ENCODE measurements at places on chromosomes 16 and 17.

DNA sequence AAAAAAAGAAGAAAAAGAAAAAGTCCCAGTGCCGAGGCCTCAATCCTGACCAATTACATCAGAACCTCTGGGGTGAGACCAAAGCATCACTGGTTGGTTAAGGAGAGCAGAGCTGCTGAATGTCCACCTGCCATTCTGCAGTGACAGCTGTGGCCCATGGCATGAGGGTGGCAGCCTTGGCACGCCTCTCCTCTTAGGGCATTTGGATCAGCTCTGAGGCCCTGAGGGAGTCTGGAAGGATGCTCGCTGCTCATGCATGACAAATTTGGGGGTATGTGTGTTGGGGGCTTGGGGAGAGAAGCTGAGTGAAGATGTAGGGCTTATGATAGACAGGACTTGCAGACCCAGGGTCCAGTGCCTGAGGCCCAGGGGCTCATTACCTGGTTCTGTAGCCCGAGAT lies 26.3 kb downstream of the MYLK3 start:
- no peak for DNase-seq

GRCh38 chr16:10583269-10583668 lies 2.9 kb upstream of the EMP2 start:
- no peak for DNase-seq

GRCh38 chr16:63200940-63201339 lies 1164.7 kb upstream of the CDH8 start:
- no peak for DNase-seq

DNA sequence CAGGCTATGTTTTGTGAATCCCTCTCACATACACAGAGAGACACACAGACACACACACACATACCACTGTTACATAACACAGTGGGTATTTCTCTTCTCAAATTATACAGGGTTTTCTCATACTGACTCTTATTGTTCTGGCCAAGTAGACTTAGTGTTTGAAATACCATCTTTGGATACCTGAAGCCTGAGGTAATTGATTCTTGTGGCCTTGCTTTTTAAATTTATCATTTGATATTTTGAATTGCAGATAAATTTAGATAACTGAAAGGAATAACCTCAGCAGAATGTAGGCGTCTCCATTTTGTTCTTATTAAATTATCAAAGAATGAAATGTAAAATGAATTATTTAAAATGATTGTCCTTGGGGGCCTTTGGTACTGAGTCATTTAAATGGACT lies 223.8 kb downstream of the LGALS9B start:
- DNase-seq, result no peak

All from cardiac septum (tissue), 1 donor.